ENCODE measurements at places on chromosomes 1 and 21.

GRCh38 chr1:35120458-35121133 lies 41.4 kb downstream of the ZMYM1 start:
- no peak for DNase-seq

GRCh38 chr1:211474451-211474850 lies 17.5 kb downstream of the RD3 start:
- no peak for DNase-seq

- no peak for DNase-seq
Measured at GRCh38 chr1:228891272-228892034, 156.2 kb downstream of the RHOU start.

GRCh38 chr1:64480999-64481772 lies 11.3 kb downstream of the CACHD1 start:
- DNase-seq, result no peak

GRCh38 chr1:199854686-199855321 lies 172.7 kb upstream of the NR5A2 start:
- DNase-seq, result no peak

DNA sequence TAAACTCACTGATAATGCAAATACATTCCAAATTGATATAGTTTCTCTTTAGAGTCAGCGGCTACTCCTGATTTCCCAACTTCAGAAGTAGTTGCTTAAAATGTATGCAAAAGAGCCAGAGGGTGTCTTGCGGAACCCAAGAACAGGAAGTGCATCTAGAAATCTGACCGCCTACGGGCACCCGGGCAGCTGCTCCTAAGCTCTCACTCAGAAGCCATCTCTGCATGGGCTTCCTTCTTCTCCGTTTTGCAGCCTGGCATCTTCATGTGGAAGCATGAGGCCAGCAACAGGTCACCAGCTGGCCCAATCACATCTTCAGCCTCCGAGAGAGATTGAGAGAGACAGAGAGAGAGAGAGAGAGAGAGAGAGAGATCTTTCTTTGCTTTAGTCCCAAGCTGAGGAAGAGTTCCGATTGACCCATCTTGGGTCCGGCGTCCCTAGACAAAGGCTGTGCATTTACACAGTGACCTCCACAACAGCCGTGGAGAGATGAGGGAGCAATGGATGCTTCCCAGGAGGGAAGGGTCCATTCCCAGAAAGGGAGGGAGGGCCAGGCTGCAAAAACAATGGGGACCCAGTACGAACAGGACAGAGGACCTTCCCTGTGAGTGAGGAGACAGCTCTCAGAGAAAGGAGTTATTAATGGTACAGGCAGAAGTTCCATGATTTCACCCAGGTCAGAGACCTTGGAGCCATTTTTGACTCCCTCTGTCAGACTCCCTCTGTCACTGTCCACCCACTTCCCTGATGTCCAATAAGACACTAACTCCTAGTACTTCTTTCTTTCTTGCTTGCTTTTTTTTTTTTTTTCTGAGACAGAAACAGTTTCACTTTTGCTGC lies 28.2 kb upstream of the SLC30A1 start:
- no peak for DNase-seq

DNA sequence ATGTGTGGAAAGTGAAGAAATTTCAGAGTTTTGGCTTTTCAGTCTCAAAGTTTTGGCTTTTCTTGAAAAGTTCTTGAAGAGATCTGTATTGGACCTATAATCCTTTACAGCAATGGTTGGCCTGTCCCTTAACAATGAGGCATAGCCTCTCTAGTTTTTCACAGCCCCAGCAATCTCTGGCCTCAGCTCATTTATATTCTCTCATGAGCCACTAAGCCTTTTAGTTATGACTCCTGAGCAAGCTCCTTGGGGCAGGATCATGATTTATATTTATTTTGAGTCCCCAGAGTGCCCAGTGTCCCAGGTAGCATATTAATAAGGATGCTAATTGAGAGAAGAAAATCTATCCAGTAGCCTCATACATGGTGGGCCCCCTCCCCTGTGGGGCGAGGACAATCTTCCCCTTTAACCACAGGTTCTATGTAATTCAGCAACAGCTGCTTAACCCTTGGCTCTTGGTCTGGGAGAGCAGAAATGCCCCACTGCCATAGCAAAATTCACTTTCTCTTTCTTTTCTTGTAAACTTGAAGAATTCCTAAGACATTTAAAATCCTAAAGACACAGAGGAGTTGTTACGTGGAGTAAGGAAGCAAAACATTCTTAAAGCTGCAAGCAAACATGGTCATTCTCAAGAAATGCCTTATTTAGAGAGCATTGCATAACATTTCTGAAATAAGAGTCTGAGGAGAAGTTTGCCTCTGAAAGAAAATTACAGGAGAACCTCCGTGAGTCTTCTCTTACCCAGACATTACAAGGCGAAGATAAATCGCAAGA lies 6.3 kb downstream of the NGF start:
- DNase-seq, result no peak

- DNase-seq, result no peak
Measured at GRCh38 chr1:65266476-65266875, 42.9 kb upstream of the DNAJC6 start.

DNA sequence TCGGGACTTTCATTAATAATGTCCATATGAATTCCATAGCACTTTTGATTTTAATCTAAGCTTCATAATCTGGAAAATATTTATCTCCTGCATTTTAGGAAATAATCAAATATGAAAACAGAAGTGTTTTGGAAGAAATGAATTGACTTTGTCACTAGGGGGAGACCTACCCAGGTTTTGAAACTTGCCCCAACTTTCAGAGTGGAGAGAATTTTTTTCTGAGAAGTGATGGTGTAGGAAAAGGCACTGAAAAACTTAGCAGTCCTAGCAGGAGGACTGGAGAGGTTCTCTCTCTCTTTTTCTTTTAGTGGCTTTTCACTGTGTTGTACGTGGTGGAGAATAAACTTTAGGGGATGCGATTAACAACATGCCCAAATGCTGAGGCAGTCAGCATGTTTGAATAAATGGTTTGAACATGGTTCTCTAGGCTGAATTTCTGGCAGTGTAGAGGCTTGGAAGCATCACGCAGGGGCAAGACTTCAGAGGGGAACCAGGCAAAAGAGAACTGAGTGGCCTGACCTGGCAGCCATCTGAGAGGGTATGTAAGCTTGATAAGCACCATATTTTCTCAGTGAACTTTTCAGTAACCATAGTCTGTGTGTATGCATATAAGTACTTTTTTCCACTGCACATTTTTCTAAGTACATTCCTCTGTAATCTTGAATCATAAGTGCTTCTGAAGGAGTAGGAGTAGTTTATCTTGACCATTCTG lies 68.3 kb upstream of the NEK7 start:
- DNase-seq, result no peak

DNA sequence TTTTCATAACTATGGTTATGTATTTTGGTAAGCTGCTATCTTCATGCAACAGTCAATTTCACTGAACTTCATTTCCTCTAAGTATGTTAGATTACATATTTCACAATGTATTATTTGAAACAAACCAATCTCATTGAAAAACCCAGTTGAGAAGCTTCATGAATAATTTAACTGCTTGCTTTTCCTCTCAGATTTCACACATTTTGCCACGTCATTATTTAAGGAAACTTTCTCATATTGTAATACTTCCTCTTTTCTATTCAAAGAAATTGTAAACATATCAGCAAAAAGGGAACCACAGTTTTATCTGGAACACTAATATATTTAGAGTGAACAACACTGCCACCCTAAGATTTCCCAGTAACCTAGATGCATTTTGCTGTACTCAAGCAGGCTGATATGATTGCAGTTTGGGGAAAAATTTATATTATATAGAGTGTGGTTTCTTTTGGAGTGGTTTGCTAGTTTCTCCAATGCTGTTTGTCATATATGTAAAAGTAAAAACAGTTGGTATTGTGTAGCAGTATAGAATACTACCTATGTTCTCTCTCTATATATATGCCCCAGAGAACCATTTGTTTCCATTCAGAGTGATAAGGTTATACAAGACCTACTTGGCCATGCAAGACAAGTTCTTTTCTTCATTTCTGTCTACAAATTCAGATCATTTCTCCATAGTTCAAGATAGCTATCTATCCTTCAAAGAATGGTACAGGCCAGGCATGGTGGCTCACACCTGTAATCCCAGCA lies 28.4 kb upstream of the AHCTF1 start:
- no peak for DNase-seq

DNA sequence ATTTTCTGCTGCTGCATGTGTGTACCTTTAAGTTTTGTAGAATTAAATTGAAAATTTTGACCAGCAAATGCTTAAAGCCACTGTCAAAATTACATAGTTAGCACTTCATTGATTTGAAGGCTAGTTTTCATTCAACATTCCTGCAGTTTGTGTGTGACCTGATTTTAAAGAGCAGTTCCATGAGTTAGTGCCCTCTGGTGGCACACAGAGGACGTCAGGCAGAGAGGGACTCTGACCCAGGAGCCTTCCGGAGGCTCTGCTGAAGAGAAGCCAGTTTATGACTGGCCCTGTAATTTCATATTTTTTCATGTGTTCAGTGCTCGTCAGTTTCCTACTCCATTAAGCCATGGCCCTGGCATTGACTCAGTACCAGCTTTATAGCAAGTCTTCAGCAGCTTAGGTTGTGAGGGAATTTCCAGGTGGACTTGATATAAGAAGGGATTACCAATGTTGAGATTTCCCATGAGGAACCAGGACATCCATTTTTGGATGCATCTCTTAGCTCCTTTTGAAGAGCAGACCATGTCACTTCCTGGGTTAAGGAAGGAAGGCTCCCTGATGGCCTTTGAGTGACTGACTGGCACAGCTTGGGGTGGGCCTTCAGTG lies 104.7 kb downstream of the CAMTA1 start:
- no peak for DNase-seq
